ENCODE measurements at places on chromosomes 1 and 21. TPM values are rescaled to one million over a fixed set of nuclear protein-coding genes. Genes with fewer than 3 reads are reported as not detected.

Gene PAQR7
- total RNA-seq, result 7.1 TPM

Gene DMBX1
- total RNA-seq, result not detected

Gene SYT11
- 49.5 TPM for total RNA-seq

Gene C1orf116
- 0.14 TPM for total RNA-seq

Gene PIGR
- total RNA-seq, result 7.7 TPM

Gene THEMIS2
- total RNA-seq, result 46.2 TPM

Gene ADCY10
- 0.54 TPM for total RNA-seq

Gene HOOK1
- total RNA-seq, result 0.63 TPM

Gene CRNN
- not detected for total RNA-seq

Gene PEX10
- total RNA-seq, result 27.9 TPM

Gene RHOU
- 23.0 TPM for total RNA-seq

Gene CEP350
- 51.1 TPM for total RNA-seq

Gene CLCA4
- total RNA-seq, result not detected

Gene GABRD
- total RNA-seq, result not detected

Gene CRB1
- total RNA-seq, result not detected

Gene IFT25
- total RNA-seq, result 24.5 TPM

Gene PRAMEF26
- total RNA-seq, result not detected

Gene CORT
- not detected for total RNA-seq

Gene NFIA
- 118 TPM for total RNA-seq

Gene ARTN
- 3.8 TPM for total RNA-seq

Gene E2F2
- 0.14 TPM for total RNA-seq

Gene ASAP3
- total RNA-seq, result 50.4 TPM

Gene CR2
- 0.21 TPM for total RNA-seq

Gene ATP6V1G3
- not detected for total RNA-seq

Gene VPS45
- total RNA-seq, result 46.2 TPM

Gene KCNE2
- total RNA-seq, result not detected

Gene IQGAP3
- 3.5 TPM for total RNA-seq

Gene RBM11
- total RNA-seq, result 0.49 TPM

Gene RIMS3
- 18.1 TPM for total RNA-seq
